ENCODE measurements at places on chromosomes 4 and X.

- no peak for DNase-seq
These were observed 22.5 kb downstream of the ING2 start for GRCh38 chr4:183527326-183527725.

DNA sequence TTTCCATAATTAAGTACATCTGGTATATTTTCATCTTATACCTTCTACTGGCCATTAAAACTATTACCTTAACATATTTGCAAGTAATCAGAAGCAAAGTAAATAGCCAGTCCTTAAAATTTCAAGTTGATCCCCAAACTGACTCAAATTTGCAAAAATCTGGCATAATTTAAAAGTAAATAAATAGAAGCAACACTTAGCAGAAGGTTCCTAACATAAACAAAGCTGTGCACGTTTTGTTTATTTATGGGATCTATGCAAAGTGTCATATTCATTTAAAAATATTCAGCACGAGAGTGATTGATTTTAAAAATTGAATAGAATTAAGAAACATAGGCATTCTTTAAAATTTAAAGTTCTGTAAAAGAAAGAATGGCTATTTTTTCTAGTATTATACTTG is 9.8 kb upstream of the CXXC4 start:
- DNase-seq, result no peak

DNA sequence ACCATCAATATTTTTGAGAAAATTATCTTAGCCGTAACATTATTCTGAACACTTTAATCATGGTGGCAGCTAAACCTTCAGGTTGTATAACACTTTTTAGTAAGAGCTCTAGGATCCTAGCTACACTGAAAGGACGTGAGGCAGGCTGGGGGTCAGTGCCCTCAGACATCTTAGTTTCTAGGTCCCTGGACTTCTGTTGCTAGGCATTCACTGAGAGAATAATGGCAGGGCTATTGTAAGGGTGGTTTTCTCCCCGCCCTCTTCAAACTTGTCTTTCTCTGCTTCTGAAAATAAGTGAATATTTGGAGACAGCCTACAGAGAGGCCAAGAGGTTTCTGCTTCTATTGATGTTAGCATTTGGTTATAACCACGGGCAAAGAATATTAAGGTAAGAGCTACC is 15.4 kb upstream of the MMRN1 start:
- no peak for DNase-seq

- DNase-seq, result no peak
These were observed 40.8 kb downstream of the CLCN4 start for GRCh38 chrX:10197279-10198210.

- no peak for DNase-seq
These were observed 236.5 kb downstream of the CBR4 start for GRCh38 chr4:168773388-168774195.

Data from stimulated activated CD4-positive, alpha-beta T cell treated with anti-CD3 and anti-CD28 coated beads, Interleukin-4, amount 100 ng/mL, for 1 hour (primary cell).